Stimulated activated CD4-positive, alpha-beta T cell treated with anti-CD3 and anti-CD28 coated beads, Interleukin-15, amount 100 ng/mL, for 1 hour (primary cell): ENCODE measurements at places on chromosomes 7 and 10.

GRCh38 chr10:101007915-101008822 lies 8.6 kb downstream of the LZTS2 start:
- DNase-seq = no peak

- DNase-seq = no peak
These were observed 619 bp downstream of the EXOC4 start for GRCh38 chr7:133253519-133253875.

DNA sequence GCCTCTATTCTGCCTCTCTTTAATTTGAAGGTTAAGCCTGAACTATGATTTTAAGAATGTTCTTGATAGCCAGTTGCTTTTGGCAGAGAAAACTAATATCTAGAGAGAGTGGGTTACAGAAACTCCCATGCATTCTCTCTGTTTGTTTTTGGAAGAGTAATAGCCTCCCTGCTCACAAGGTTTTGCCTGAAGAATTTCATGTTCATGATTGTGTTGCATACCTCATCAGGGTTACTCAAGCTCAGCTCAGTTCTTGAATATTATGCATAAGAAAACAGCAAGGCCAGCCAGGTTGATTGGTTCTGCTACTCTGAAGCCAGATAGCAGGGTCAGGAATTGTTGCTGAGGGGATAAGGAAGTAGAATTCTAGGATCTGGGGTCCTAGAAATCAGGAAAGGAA lies 137.4 kb downstream of the MDFIC start:
- no peak for DNase-seq

DNA sequence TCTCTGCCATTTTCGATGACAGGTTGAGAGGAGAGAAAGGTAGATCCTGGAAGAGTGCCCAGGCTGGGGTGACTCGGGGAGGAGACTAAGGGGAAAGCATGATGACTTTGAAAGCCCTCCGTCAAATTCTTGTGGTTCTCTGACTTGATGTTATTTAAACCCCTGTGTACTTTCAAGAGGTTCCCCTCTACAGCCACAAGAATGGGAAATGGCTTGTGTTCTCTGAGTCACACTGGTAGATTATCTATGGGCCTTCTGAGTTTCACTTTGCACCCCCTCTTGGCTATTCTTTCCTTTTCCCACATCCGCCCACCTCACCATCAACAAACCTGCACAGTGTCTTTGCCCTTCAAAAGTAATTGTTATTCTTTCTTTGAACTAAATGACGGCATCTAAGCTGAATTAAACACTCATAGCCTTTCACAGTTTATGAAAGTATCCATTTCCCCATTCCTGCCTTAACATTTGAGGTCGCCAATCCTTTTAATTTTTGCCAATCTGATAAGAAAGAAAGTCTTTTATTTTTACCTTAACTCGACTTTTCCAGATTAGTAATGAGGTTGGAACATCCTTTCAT lies 24.1 kb downstream of the PRF1 start:
- DNase-seq = no peak

DNA sequence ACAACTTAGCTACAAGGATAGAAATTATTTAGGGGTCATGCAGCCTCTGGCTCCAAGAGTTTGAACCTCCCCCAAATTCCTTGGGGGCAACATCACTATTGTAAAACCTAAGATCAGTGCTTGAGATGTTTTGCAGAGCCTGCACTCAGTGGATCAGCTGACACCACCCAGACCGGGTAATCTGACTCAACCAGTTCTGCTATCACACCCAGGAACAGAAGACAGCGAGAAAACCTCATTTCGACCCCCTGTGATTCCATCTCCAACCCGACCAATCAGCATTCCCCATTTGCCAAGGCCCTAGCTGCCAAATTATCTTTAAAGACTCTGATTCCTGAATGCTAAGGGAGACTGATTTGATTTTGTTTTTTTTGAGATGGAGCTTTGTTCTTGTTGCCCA lies 5.2 kb downstream of the TACR2 start:
- DNase-seq = no peak

- DNase-seq = no peak
These were observed 634 bp upstream of the OR9A4 start for GRCh38 chr7:141915565-141915964.

GRCh38 chr10:129525401-129525801 lies 58.4 kb downstream of the MGMT start:
- DNase-seq = no peak

DNA sequence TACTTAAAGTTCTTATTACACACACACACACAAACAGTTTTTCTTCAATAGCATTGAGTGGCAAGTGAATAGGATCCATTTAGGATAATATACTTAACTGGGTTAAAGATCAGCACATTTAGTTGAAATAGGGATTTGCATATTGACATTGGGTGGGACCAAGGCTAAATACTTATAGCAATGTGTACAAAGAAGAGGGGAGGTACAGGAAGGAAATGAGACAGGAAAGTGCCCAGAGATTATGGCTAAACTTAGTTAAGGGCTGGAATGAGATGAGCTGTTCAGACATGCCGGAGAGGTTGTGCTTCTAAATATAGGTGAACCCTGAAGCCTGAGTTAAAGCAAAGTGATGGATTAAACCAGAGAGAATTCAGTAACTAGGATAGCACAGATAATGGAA lies 95.1 kb downstream of the LSMEM1 start:
- DNase-seq = no peak

DNA sequence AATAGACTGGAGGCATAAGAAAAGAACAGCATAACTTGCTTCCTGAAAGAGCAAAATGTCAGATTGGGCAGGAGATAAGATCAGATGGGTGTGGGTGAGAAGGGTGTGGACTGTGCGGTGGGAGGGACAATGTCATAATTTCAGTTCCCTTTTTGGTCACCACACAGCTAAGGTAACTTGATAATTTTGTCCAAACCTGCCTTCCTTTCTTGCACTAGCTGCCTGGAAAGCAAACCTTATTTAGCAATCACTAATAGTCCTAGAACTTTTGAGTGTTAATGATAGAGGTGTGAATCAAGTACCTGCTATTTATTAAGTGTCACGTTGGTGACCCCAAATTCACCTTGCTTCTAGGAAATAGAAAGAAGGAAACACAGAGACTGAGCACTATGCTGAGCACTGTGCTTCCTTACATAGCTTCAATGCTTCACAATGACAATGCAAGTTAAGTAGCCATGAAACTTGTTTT lies 72.4 kb upstream of the SP4 start:
- no peak for DNase-seq

GRCh38 chr10:124032971-124033886 lies 60.2 kb downstream of the CHST15 start:
- no peak for DNase-seq

- DNase-seq = no peak
These were observed 96.3 kb downstream of the SNX13 start for GRCh38 chr7:17844022-17844421.

DNA sequence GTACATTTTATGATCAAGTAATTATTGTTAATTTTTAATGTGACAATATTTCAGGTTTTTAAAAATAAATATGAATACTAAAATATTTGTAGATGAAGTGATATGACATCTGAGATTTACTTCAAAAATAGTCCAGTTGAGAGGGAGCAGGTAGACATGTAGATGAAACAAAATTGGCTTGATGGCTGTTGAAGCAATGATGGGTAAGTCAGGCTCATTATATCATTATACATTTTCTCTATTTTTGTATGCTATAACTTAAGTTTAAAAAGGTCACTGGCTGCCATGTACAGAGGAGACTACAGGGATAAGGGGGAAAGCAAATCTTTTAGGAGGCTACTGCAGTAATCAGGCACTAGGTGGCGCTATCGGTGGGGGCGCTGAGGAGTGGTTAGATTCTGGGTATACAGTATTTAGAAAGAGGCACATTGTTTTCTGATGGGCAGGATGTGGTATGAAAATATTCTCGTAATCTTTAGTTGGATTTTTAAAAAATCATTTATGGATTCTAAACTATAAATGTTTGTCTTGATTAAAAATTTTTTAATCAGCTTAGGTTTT lies 189.8 kb upstream of the IMMP2L start:
- peak; percentile 38 for DNase-seq

GRCh38 chr10:10870523-10871241 lies 147.0 kb upstream of the CELF2 start:
- DNase-seq = no peak

DNA sequence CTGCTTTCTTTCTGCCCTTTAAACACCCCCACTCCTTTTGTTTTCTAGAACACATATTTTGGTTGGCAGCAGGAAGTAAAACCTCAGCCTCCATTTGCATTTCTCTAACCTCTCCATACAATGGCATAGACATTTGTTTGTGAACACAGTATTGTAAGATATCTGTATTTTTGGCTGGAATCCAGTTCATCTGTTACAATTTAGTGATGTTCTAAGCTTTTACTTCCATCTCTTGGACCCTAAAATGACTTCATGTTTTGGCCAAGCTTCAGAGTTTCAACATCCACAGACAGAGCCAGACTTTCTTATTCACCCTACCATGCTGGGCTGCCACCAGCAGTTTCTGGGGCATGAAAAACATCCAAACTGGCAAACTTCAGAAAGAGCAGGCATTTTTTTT lies 21.1 kb upstream of the AUTS2 start:
- no peak for DNase-seq

DNA sequence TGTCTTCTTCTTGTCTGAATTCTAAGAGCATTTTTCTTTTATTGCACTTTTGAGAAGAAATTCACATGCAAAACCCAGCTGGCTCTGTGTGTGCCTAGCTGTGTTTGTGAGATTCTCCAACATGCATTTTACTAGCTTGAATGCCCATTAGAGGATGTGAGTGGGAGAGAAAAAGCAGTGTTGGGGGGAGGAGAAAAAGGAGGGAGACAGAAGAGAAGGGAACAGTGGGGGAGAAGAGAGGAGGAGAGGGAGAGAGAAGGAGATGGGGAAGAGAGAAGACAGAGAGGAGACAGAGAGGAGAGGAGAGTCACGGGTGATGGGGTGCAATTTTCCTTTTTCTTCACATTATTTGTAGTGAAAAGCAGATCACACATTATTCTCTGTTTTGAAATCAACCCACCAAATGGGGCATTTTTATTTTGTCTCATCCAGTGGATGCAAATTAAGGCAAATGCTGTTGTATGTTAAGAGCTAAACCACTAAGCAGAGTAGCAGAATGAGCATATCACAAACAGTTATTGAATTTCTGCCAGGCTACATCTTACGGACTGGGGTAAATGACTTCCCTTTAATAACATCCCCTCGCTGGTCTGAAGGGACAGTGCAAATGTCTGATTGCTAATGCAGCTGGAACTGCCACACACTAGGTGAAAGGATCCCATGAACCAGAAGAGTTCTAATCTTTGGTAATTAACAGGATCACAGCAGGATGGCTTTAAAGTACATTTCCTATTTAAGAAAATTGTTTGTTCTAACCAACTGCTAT lies 849 bp downstream of the LRRN3 start:
- no peak for DNase-seq

DNA sequence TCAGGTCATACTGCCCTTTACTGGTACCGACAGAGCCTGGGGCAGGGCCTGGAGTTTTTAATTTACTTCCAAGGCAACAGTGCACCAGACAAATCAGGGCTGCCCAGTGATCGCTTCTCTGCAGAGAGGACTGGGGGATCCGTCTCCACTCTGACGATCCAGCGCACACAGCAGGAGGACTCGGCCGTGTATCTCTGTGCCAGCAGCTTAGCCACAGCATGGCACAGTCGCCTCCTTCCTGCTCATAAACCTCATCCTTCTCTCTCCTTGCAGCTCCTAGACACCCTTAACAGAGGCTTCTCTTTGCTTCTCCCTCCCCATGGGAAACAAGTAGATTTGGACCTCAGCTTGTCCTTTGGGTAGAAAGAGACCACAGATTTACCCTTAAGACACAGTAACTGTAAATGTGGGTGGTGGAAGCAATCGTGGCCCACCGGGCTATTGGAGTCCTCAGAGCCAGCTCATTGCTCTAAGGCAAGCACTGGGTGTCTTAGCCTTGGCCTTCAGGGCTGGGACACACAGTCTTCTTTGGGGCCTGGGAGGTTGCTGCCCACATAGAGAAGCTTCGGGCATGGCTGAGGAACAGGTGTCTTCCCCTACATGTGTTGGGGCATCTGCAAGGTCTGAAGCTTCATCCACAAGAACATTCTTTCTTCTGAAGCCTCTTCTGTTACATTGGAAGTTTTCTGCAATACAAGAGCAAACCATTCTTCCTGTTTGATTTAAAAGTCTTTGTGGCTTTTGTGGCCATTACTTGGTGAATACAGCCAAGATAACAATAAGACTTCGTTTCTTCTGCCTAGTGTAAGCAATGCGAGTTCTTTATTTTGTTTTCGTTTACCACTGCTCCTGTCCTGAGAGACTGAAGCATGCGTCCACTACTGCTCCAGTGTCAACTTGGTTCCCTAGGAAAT lies 95.5 kb upstream of the PRSS58 start:
- DNase-seq = no peak

DNA sequence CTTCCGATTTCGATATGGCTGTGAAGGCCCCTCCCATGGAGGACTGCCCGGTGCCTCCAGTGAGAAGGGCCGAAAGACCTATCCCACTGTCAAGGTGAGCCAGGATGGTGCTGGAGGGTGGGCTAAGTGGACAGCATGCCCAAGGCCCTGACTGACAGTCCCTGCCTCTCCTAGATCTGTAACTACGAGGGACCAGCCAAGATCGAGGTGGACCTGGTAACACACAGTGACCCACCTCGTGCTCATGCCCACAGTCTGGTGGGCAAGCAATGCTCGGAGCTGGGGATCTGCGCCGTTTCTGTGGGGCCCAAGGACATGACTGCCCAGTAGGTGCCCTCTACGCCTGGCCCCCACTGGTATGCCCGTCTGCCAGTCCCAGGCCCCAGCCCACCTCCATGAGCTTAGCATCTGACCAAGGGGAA lies 1.2 kb downstream of the NFKB2 start:
- DNase-seq = no peak

GRCh38 chr7:47535035-47535703 lies 46.7 kb downstream of the TNS3 start:
- DNase-seq = no peak

- DNase-seq = no peak
These were observed 565 bp downstream of the STRIP2 start for GRCh38 chr7:129434675-129435318.

GRCh38 chr10:32972929-32973328 lies 14.9 kb upstream of the ITGB1 start:
- no peak for DNase-seq

GRCh38 chr10:74190494-74190893 lies 39.5 kb downstream of the ADK start:
- no peak for DNase-seq

GRCh38 chr10:70660722-70661121 lies 11.6 kb upstream of the ADAMTS14 start:
- no peak for DNase-seq

DNA sequence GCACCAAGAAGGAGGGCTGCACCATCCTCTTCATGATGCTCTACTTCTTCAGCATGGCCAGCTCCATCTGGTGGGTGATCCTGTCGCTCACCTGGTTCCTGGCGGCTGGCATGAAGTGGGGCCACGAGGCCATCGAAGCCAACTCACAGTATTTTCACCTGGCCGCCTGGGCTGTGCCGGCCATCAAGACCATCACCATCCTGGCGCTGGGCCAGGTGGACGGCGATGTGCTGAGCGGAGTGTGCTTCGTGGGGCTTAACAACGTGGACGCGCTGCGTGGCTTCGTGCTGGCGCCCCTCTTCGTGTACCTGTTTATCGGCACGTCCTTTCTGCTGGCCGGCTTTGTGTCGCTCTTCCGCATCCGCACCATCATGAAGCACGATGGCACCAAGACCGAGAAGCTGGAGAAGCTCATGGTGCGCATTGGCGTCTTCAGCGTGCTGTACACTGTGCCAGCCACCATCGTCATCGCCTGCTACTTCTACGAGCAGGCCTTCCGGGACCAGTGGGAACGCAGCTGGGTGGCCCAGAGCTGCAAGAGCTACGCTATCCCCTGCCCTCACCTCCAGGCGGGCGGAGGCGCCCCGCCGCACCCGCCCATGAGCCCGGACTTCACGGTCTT lies 1.9 kb downstream of the FZD1 start:
- no peak for DNase-seq
